MG63 (cell line): ENCODE measurements at places on chromosomes 5 and 9. TPM values are rescaled to one million over a fixed set of nuclear protein-coding genes. Genes with fewer than 3 reads are reported as not detected.
A peak's percentile ranks its signal among the peaks of the same experiment; 100 is the strongest.

The MSX2 gene
- total RNA-seq, result 8.5 and 10.7 TPM in 2 replicates

The F2RL2 gene
- total RNA-seq, result 0.20 and 9.5 TPM in 2 replicates

The DMRTA1 gene
- not detected in 2 replicates for total RNA-seq

DNA sequence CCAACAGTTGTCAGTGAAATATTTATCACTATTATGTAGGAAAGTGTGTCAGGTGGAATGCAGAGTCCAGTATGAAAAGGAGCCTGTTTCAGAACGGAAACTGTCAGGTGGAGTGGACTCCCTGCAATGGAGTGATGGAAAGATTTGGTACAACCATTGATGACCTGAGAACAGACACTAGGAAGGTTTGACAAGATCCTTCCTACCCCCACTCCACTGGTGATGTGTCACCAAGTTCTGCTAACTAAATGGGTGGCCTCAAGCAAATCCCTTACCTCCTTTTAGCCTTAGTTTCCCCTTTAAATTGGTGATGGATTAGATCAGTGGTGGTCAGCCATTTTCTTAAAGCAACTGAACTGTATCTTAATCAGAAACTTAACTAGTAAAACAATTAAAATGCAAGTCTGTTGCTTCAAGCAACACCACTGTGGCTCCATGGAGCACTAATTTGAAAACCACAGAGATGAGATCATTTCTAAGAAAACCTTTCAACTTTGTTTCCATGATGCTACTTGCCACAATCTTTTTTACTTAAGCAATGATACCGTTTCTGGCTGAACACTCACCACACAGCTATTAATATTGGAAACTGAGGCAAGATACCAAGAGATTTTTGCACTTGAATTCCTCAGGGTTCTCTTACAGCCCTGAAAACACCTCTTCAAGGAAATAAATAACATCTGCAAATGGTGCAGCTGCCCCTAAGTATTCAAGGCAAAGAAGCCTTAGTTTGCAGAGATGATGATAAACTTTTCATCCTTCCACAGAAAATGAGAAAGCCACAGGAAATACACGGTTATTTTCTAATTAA, 140.6 kb downstream of the ERCC6L2 start:
- no peak for DNase-seq

- DNase-seq, result no peak
These were observed 94.8 kb upstream of the APC start for GRCh38 chr5:112642885-112643284.

- DNase-seq, result no peak
These were observed 2.2 kb upstream of the GDNF start for GRCh38 chr5:37842048-37842447.

DNA sequence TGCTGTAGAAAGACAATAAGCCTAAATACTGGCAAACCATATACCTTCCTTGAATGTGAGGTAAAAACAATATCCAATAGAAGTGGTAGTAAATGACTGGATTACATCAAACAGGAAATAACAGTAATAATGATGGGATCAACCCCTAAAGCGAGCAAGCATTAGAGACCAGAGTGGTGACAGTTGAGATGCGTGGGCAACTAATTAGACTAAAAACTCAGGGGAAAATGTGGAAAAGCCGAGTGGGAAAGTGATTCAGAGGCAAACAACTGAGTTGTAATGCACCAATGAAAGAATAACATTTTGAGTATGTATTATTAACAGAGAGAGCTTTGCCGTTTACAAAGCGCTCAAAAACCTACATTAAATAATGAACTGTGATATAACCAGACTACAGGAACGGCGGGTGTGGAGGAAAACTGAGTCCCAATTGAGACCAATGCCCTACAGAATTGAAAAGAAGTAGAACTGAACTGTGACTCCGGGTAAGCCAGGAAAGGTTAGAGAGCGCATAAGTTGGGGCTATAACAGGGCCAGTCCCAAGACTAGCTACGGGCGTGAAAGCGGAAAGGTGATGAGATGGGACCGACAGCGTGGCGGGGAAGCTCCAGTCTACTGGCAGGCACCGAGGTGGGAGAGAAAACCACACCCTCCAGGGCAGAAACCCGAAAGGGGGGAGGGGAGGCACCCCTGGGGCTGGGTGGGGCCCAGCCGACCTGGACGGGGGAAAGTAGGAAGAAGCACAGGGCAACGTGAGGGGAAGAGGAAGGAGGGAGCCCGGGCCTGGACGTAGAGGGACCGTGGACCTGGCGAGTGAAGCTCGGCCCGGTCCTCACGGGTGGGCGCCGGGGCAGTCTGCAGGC, 592 bp downstream of the UBAP2 start:
- DNase-seq, result peak; percentile 31

GRCh38 chr5:138491669-138492559, 26.6 kb downstream of the EGR1 start:
- peak; percentile 96 for DNase-seq
